ENCODE measurements at places on chromosomes 4 and X.

- DNase-seq, result no peak
Observed at GRCh38 chr4:182648766-182649165, 268.4 kb downstream of the DCTD start.

DNA sequence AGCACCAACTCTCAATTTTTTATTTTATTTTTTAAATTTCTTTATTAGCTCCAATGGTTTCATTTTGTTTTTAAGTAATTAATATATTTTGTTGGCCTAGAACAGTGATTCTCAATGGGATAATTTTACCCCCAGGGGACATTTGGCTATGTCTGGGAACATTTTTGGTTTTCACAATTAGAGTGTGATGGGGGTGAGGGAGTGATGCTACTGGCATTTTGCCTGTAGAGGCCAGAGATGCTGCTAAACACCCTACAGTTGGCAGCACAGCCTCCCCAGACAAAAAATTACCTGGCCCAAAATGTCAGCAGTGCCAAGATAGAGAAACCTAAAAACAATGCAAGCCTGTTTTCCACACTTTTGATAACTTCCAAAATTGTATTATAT is 64.6 kb downstream of the HHIP start:
- no peak for DNase-seq

- DNase-seq, result no peak
Observed at GRCh38 chrX:24607616-24608015, 39.5 kb downstream of the PCYT1B start.

DNA sequence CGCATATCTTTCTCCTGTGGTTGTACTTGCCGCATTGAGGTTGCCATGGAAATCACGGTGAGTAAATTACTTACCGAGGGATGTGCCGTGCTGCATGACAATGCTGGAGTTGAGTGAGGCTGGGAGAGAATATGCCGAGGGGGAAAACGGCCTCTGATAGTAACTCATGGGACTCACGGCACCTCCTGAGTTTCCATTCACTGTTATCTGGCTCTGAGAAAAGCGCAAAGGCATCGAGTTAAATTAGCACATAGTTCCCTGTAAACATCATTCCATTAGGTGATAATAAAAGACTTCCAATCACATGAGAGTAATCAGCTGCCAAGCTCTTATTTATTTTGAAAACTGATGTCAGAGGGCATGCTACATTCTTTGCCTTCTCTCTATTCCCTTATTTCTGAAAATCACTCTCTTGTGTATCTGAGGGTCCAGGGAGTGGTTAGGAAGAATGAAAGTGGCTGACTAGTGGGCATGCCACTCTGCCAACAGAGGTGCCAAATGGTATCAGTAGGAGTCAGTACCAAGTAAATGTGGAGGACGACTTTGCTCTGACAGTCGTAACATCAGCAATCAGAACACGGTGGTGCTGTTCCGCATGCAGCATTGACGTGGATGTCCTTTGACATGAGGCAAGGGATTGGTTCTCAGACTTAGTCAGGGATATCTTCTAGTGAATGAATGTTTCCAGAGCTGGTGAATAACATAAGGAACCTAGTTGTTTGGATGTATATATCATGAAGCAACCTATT is 126.9 kb upstream of the PDLIM3 start:
- no peak for DNase-seq

- no peak for DNase-seq
Observed at GRCh38 chrX:139126493-139126892, 404.0 kb upstream of the F9 start.

GRCh38 chr4:168560184-168561180 is 63.6 kb downstream of the PALLD start:
- no peak for DNase-seq

GRCh38 chr4:138292321-138292720 is 50.2 kb upstream of the SLC7A11 start:
- DNase-seq, result no peak

- no peak for DNase-seq
Observed at GRCh38 chr4:170529748-170530722, 440.3 kb upstream of the AADAT start.

GRCh38 chr4:181550381-181550780 is 692.8 kb upstream of the TENM3 start:
- no peak for DNase-seq

DNA sequence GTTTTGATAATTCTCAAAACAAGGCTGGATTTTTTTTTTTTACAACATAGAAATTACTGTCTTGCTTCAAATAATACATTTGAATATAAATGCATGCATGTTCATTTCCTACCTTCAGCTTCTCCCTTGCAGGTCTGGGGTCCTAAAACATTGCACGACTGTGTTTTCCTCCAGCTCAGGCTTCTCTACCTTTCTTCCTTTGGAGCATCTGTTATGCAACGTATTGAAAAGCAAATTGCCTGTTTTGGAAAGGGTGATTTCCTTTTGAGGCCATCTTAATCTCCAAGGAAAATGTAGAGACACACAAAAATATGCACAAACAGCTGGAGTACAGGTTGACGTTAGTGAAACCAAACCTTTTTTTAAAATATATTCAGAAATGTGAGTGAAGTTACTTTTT is 115.6 kb upstream of the TLL1 start:
- DNase-seq, result no peak

DNA sequence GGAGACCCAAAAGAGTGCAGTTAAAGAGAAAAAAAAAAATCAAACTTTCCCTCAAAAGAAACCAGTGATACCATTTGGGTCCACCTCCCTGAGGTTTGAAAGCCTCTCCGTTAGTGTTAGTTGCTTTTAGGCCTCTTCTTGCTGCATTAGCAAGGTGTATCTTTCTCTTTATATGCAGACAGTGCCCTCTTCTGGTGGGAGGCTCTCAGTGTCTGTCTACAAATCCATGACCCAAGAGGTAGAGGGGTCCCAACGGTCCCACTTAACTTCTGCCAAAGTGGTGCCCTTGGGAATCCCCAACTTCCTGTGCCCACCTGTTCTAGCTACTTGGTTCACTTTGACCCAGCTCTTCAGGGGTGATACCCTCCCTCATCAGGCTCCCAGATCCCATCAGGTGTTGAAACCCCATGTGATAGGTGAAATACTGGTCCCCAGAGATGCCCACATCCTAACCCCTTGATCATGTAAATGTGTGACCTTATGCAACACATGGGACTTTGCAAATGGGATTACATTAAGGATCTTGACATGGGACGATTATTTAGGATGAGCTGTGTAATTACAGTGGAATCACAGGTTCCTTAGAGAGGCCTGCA is 63.7 kb upstream of the CD99 start:
- DNase-seq, result no peak

DNA sequence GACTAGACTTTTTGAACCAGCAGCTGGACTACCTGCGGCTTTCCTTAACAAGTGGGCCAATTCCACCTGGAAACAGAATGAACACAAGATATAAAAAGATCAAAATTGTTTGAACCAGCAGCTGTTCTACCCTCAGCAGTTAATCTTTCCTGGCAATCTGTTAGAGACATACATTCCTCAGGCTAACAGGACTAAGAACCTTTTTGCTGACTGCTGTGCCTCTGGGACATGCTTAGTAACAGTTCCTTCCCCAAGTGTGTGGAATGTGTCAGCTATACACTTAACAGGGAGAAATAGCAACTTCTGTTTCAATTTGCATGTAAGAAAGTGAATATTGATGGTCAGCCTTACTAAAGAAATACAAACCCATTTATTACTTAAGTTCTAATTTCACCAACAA is 554.4 kb downstream of the ARAP2 start:
- DNase-seq, result no peak

DNA sequence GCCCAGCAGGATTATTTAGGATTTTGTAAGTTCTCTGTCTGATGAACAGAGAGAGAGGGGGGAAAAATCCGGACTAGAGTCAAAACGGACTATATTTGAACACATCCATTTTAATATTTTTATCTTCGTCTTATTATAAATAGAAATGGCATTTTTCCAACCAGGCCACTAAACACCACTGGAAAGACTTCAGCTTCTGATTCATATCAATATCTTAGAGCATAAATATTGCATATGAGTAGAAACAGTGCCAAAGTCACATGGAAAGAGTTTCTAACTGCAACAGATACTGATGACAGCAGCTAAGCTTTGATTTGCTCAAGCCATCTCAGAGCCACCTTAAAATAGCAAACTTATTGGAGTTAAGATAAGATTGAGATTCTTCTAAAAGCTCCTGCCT is 456 bp downstream of the PPARGC1A start:
- no peak for DNase-seq

- DNase-seq, result no peak
Observed at GRCh38 chrX:129784371-129784770, 4.6 kb downstream of the SASH3 start.

GRCh38 chr4:174631901-174632758 is 109.8 kb upstream of the HPGD start:
- DNase-seq, result no peak

DNA sequence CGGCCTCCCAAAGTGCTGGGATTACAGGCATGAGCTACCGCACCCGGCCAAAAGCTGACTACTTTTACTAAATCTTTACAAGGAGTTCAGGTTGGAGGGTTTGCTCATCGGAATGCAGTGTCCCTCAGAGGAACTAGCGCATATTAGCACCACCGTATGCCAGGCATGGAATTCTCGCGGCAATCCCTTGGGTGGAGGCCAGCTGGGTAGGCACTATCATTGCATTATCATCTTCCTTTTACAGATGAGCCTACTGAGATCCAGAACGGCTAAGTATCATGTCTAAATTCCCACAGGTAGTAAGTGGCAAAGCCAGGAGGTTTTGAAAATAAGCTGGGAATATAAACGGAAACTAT is 6.1 kb upstream of the CXorf66 start:
- no peak for DNase-seq

DNA sequence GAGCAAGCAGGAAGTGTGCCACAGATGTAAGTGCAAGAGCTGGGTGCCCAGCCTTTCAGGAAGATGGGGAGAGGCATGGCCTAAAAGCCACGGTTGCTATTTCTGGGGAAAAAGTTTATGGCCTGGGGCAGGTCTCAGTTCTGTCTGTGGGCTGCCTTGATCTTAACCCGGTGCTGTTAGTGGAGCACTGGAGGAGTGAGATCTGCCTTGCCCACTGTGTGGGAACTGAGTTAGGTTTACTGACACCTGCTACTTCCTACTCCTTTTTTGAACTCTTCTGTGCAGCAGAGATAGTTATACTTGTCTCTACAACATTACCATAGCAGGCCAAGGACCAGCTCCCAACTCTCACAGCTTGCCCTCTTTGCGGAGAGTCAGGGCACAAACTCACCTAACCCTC is 76.5 kb downstream of the ITM2A start:
- no peak for DNase-seq
